BE2C (cell line): ENCODE measurements at places on chromosomes 7 and 10.
A peak's percentile ranks its signal among the peaks of the same experiment; 100 is the strongest.

DNA sequence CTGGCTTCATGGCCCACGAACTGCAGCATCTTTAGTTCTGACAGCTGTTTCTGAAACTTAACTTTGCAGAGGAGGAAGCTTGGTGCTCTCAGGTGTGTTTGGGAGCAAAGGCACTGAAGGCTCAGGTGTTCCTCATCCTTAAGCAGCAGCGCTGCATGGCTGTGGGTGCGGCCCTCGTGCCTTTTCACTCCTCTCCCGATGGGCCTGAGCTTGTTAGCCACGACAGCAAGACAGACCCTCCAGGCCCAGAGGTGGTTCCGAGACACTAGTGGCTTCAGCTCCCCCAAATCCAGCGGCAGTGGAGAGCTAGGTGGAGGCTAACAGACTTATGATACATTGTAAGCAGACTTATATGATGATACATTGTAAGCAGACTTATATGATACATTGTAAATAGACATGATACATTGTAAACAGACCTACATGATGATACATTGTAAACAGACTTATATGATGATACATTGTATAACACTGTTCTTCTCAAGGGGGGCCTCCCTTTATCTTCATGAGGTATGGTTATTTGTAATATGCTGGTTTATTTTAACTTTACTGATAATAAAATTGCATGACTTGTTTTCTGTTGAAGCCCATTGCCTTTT lies 14.1 kb downstream of the PFKP start:
- no peak for DNase-seq

GRCh38 chr7:86760236-86760635 lies 116.5 kb downstream of the GRM3 start:
- no peak for DNase-seq

GRCh38 chr7:17787257-17787656 lies 153.0 kb downstream of the SNX13 start:
- DNase-seq: no peak

DNA sequence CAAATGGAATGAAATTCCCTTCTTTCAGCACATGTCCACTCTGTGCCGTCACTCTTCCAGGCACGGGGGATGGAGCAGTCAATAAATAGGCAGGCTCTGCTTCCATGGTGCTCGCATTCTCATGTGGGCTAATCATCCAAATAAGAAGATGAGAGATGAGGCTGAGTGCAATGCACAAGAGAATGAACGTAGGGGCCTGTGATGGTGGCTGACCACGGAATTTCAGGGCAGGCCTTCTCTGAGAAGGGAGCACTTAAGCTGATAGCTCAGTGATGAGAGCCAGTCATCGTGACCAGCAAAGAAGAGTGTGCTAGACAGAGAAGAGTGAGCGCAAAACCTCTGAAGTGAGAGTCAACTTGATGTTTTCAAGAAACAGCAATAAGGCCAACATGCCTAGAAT lies 47.9 kb downstream of the TAF3 start:
- DNase-seq: no peak

GRCh38 chr7:44970523-44971051 lies 8.2 kb downstream of the MYO1G start:
- DNase-seq: no peak

DNA sequence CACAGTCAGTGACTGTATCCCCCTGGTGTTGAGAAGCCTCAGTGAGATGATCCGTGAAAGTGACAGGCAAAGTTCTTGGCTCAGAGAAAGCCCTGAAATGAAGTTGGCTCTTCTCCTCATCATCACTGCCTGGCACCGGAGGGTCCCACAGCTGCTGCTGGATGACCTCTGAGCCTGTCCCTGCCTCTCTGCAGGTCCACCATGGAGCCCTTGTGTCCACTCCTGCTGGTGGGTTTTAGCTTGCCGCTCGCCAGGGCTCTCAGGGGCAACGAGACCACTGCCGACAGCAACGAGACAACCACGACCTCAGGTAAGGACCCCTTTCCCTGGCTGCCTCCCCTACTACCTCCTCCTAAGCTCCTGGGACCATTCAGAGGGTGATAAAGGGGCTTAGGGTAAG lies 85.5 kb downstream of the MKI67 start:
- DNase-seq: no peak

GRCh38 chr7:116249969-116250553 lies 39.7 kb downstream of the TES start:
- DNase-seq: peak; percentile 13

DNA sequence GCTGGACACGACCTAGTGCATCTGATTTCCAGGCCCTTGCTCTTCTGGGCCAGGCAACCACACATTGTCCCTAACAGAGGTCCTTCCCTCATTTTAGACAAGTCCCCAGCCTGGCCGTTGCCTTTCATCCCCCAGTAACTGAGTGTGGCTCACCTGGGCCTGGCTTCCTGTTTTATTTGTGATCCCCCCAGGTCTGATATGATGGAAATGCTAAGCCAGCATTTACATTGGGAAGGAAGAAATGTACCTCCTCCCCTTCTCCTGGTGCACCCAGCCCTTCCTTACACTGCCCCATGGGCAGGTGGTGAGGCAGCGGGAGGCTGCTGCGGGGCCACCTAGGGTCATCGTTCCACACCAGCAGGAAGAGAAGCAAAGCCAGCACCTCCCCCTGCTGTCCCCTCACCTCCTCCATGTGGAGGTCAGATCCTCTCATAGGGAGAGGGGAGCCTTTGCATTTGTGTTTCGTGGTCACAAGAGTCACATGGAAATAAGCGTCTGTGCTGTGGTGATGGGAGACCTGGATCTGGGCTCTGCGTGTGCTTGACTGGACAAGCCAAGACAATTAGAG lies 108.8 kb downstream of the GLRX3 start:
- DNase-seq: no peak

- DNase-seq: no peak
Observed at GRCh38 chr7:81399471-81399870, 370.4 kb downstream of the HGF start.

DNA sequence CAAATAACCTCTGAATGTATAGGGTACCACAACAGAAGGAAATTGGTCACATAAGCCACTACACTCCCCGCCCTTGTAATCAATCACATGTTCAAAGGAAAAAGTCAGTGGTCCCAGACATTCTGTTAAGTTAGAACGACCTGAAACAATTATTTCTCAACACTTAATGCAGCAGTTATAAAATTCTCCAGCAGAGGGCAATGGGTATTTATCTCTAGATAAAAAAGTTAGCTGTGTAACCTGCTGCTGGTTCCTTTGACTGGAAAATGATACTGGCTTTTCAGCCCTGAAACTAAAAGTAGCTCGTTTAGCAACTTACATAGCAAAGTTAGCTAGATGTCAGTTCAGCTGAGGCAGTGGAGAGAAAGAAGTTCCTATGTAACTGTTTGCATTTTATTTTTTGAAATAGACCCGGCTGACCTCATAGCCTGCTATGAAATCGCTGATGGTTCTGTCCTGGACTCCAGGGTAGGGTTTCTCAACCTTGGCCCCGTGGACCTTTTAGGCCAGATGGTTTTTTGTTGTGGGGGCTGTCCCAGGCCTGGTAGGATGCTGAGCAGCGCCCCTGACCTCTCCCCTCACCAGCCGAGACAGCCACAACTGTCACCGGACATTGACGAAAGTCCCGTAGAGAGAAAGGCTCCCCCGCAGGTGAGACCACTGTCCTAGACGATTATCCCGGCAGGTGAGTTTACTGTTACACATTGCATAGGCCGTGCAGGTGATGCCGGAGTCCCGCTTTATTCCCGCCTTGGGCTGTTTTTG lies 40.2 kb upstream of the PROSER2 start:
- DNase-seq: no peak

- no peak for DNase-seq
Observed at GRCh38 chr7:22675917-22676343, 51.1 kb upstream of the IL6 start.

DNA sequence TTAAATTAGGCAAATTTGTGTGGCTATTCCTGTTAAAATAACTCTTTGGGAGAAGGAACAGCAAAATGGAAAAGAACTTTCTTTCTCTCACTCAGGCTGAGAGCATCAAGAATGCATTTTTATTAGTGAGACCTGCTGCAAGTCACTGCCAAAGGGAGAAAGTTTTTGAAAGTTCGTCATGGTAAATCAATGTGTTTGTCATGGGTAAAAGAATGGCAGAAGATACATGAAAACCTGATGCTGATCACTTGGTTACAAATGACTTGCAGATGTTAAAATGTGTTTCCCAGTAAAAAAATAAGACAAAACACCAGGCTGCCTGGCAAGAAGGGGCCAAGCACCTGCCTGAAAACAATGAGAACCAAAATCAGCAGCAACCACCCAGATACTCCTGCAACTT lies 484.7 kb upstream of the NRP1 start:
- no peak for DNase-seq

GRCh38 chr7:26185131-26185843 lies 15.3 kb downstream of the HNRNPA2B1 start:
- no peak for DNase-seq

DNA sequence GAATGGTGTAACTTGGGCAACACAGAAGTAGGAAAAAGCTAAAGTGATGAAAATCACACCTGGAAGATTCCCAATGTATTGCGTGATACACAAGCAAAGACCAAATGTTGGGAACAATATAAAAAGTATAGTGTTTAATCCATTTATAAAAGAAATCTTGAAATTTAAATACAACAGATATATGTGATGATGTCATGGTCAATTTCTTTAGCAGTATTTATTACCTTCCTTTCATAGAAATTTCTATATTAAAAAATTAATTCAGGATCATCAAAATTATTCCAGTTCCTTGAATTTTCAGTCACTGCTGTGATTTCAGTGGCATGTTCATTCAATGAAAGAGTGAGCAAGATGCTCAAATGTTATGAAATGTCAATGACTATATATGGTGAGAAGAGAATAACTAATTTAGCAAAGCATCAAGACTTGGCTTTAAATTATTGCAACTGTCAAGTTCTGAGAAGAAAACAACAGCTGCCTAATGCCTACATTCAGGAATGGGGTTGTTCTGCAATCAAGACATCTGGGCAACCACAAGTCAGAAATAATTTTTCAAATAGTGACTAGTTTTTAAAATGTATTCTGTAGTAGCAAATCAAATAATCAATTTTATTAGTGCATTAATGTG lies 308.8 kb downstream of the SEMA3D start:
- DNase-seq: no peak

GRCh38 chr10:86310702-86311101 lies 55.9 kb downstream of the GRID1 start:
- DNase-seq: no peak

DNA sequence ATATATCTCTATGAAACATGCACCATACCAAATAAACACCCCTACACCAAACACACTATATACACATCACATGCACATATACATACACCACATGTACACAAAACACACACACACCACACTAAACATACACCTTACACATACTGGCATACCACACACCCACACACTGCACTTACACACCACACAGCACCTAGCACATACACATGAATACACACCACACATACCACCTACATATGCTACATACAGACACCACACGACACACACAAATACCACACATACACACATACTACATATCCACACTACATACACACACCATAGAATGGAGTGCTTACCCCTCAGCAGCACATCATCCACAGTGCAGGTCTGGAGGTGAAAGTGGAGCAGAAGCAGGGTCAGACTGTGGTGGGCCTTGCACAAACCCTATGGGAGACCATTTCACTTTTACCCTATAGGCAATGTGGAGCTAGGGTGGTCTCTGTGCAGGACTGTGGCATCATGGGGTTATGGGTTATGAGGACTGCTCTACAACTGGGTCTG lies 64.6 kb downstream of the WDFY4 start:
- DNase-seq: no peak

- no peak for DNase-seq
Observed at GRCh38 chr10:96288151-96288621, 16.0 kb upstream of the DNTT start.

- no peak for DNase-seq
Observed at GRCh38 chr7:150307129-150307528, 16.0 kb upstream of the LRRC61 start.

GRCh38 chr10:84118395-84119006 lies 20.8 kb upstream of the GHITM start:
- no peak for DNase-seq

GRCh38 chr10:681670-682318 lies 7.7 kb downstream of the DIP2C start:
- no peak for DNase-seq

GRCh38 chr10:61529208-61529607 lies 76.0 kb upstream of the TMEM26 start:
- no peak for DNase-seq

DNA sequence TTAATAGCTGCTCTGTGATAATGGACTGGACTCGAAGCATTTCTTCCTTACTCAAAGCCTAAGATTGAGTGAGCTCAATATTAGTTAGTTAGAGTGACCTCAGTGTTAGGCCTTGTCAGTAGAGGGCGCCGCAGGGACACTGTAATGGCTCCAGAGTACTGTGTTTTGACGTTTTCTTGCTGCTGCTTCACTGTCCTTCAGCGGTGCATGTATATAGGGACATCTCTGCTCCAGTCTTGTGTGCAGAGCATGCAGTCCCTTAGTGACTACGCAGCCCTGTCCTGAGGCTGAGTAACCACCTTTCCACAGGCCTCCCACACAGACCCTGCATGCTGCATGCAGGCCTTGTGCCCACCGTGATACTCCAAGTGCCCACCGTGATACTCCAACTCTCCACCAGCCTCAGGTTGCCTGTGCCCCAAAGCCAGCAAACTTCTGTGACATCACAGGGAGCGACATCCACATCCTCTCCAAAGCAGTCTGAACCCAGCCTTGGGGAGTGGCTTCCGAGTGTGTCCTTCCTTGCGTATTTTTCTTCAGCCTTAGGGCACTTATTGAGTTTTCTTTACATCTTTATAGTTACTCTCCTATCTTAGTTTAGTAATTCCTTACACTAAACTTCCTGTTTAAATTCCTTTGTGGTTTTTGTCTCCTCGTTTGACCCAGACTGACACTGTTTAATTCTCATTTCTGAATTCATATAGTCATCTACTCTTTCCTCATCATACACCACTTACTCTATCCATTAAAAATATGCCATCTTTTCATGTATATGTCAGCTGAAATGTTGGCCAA lies 118.2 kb downstream of the JAZF1 start:
- DNase-seq: peak; percentile 91

DNA sequence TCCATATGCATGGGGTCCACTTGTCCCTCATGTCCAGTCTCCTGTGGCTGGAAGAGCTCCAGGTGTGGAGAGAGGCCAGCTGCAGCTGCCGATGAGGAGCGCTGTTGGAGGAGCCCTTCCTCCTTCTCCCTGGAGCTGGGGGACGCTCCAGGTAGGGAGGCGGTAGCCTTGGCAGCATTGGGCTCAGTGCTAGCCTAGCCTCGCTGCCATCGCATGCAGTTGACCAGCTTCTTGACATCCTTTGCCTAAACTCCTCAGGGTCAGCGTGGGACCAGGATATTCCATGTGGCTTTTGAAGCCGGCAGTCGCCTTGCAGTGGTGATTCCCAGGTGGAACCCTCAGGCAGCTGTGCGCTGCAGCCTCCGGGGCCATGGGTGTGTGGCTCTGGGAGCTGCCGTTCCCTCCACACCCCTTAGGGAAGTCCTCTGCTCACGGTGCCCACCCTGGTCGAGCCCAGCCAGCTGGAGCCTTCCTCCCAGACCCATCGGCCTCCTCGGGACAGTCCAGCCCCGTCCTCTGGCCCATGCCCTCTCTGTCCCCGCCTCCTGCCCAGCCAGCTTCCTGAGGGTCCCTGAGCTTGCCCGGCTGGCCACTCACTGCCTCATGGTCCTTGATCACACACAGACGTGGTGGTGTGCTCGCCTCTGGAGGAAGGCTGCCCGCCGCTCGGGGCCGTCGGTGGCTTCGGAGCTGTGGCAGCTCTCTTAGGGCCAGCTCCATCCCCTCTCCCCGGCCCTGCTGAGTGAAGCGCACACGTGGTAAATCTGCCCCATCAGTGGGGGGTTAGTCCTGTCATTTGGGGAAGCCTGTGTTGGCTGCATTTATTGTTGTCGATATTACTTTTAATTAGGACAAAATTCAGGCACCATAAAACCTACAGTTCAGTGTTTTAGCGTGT lies 21.2 kb downstream of the INPP5A start:
- DNase-seq: no peak
